Activated CD4-positive, alpha-beta T cell treated with anti-CD3 and anti-CD28 coated beads, Interleukin-2, amount 50 U/mL, for 4 hours (primary cell): ENCODE measurements at places on chromosomes 13 and 19.

DNA sequence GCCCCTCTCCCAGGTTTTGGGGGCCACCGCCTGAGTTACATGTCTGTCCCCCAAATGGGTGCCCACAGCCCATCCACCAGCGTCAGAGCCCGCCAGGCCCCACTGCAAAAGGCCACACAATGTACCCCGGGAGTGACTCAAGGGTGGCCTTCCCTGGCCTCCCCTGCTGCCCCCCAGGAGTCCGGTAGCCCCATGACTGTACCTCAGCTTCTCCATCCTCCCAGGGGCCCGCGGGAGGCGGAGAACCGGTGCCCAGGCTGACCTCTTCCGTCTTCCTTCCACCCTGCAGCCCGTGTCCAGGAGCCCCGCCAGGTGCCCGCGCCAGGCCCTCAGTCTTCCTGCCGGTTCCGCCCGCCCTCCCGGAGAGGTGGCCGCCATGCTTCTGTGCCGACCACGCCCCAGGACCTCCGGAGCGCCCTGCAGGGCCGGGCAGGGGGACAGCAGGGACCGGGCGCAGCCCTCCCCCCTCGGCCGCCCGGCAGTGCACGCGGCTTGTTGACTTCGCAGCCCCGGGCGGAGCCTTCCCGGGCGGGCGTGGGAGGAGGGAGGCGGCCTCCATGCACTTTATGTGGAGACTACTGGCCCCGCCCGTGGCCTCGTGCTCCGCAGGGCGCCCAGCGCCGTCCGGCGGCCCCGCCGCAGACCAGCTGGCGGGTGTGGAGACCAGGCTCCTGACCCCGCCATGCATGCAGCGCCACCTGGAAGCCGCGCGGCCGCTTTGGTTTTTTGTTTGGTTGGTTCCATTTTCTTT is 10.3 kb downstream of the CBARP start:
- DNase-seq: no peak

GRCh38 chr19:2096034-2096479 is at the start of gene MOB3A:
TSS of gene MOB3A (minus strand) at chr19:2096326. CDS start at chr19:2078560, 17,766 bp downstream.
- peak; percentile 77 for DNase-seq

GRCh38 chr19:40590464-40591265 is 10.5 kb upstream of the LTBP4 start:
- DNase-seq: no peak

- DNase-seq: no peak
Measured at GRCh38 chr19:41595890-41596280, 19.9 kb downstream of the CEACAM21 start.

- no peak for DNase-seq
Measured at GRCh38 chr19:5137114-5137513, 168.2 kb downstream of the KDM4B start.

- DNase-seq: no peak
Measured at GRCh38 chr19:6717036-6717435, 3.4 kb downstream of the C3 start.

DNA sequence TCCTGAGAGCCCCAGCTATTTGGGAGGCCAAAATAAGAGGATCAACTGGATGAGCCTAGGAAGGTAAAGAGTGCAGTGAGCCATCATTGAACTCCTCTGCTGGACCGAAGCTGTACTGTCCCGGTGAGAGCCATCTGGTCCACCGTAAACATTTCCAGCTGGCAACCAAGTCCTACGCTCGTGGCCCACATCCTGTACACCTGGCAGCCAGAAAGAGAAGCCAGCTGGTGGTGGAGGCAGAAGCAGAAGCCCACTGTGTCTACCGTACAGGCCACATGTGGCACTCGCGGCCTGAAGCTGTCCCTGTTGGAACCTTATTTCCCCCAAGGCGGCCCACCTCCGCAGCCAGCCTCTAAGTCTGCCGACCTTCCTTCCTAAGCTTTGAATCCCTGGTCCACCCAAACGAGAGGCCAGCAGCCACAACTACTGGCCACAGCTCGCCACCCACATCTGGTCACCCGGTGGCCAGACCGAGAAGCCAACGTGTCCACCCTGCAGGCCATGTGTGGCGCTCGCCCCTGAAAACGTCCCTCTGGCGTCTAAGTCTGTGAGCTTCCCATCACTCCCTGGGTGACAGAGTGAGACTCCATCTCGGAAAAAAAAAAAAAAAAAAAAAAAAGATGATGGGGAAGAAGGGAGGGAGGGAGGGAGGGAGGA is 14.2 kb upstream of the ZNF91 start:
- DNase-seq: no peak

DNA sequence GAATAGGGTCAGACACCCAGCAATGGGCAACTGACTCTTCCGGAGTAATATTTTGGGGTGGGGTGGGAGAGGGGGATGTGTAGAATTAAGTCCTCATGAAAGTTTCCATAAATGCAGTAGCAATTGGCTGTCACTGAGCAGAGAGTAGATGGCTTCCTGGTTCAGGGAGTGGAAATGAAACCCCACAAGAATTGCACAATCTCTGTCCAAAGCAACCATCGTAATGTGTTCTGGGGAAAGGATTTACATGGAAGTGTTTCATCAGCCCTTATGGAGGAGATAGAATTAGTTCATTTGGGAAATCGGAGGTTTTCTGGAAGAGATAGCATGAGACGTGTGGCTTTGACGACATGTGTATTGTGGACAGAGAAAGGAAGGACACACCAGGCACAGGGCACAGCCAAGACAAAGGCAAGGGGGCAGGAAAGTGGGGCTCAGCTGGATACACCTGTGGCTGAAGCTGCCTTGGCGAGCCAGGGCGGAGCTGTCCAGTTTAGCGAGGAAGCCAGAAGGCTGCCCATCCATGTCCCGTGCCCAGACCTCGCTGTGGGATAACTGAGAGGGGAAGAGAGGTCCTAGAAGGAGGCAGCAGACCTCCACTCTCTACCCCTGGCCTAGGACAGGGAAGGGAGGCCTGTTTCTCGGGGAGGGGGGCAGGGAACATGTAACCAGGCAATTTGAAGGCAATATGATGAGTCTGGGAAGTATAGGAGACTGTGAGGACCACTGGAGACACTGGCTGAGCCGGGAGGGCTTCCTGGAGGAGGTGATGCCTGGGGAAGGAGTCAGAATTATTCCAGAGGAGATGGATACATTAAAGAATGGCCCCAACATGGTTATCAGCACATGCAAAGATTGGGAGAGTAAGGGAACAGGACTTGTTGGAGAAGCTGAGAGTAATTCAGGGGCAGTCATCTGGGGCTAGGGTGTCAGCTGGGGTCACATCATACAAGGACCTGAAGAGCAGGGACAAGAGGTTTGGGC is 2.6 kb upstream of the CLEC4G start:
- no peak for DNase-seq

- no peak for DNase-seq
Measured at GRCh38 chr13:35768073-35768472, 291.6 kb upstream of the MAB21L1 start.

DNA sequence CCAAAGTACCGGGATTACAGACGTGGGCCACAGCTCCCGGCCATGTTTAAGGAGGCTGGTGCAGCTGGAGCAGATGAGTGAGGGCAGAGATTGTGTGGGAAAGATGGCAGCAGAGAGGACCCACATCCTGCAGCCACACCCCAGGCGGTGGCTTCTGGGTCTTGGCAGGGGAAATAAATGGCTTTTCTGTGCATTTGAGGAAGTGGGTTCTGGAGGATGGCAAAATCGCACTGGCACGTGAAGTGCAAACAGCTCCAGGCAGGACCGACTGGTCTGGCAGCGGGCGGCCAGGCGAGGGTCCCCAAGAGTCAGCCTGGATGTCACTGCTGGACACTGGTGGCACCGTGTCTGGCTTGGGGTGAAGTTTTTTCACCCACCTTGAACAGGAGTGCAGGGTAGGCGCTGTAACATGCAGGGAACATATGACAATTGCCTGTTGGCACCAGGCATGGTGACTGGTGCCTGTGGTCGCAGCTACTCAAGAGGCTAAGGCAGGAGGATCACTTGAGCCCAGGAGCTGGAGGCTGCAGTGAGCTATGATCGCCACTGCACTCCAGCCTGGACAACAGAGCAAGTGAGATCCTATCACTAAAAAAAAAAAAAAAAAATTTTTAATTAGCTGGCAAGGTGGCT is 8.4 kb downstream of the B3GNT3 start:
- no peak for DNase-seq

DNA sequence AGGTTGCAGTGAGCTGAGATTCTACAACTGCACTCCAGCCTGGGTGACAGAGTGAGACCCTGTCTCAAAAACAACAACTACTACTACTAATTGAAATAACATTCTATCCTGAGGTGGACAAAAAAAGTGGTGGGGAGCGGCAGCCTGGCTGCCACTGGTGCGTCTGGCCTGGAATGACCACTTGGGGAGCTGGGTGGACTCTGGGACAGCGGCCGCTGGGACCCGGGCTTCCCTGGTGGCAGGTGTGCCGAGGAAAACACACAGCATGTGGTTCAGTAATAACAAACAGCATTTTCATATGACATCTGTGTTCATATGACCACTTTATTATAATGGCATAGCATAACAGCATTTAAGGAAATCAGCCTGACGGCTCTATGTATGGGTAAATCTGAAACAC is 33.9 kb downstream of the TFDP1 start:
- DNase-seq: no peak

- DNase-seq: no peak
Measured at GRCh38 chr13:28678809-28679208, 19.9 kb downstream of the POMP start.
